T-helper 2 cell (primary cell): ENCODE measurements at places on chromosomes 7 and 10.

- DNase-seq: no peak
Measured at GRCh38 chr7:19442016-19442785, 266.6 kb downstream of the POLR1F start.

- DNase-seq: no peak
Measured at GRCh38 chr10:52212062-52212461, 102.0 kb upstream of the DKK1 start.

GRCh38 chr7:33862946-33863814 is 42.2 kb upstream of the BMPER start:
- DNase-seq: no peak

DNA sequence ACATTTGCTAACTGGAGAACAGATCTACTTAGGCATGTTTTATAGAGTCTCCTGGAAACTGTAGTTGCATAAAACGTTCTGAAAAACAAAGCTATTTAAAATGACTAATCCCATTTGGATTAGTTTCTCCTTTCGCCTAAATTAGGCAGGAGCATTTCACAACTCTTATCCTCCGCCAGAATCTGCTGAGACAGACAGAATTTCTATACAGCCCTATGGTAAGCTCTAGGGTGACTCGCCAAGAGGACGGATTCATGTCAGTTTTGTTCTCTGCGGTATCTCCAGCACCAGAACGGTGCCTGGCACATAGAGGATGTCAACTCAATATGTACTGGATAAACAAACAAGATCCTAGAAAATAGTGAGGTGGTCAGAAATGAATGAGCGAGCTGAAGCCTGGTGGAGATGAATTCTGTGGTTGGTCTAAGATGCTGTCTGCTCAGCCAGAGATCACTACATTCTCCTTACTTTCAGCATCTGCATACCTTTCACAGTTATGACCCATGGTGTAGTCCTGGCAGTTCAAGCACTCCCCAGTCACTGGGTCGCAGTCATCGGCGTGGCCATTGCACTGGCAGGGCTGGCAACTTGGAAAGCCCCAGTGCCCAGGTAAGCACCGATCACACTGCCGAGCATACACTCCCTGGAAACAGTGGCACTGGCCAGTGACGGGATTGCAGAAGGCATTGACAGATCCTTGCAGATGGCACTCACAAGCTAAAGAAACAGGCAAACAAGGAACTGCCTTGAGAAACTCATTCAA is 44.0 kb downstream of the LAMB1 start:
- DNase-seq: no peak

DNA sequence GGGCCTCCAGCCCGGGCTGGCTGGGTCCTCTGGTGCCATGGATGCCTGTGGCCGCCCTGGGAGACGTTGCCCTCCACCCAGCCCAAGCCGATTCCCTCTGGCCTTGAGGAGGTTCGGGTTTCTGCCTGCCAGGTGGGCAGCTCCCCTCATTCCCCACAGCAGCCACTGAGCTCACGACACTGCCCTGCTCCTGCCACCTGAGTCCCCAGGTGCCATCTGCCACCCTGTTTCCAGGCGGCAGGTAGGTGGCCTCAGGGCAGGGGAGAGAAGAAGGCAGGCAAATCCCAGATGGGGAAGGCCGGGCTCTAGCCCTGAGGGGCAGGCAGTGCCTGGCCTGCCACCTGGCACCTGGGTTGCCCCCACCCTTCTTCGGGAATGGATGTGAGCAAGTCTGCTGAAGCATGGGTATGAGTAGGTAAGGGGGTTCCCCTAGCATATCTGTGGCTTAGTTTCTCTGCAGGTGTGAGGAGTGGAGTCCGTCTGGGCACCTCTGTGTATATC is 92.2 kb upstream of the PPIF start:
- no peak for DNase-seq
